Natural killer cell (primary cell): ENCODE measurements at places on chromosomes 3 and 15. TPM values are rescaled to one million over a fixed set of nuclear protein-coding genes. Genes with fewer than 3 reads are reported as not detected.

DNA sequence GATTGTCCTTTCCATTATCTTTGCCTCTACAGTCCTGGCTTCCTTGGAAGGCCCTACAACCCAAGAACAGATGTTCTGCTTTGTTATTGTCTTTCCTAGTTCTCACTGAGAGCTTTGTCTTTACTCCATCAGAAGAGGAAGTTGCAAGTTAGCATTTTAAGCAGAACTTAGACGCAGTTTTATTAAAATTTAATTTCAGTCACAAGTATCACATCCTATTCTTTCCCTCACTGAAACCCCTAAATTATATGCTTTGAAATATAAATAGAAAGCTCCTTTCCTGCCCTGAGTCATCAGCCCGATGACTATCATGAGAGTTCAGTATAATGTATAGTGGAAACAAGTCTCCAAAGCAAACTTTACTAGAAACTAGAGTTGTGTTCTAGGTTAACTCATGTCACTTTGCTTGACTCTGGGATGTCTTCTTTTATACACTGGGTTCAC, 291.2 kb upstream of the RBMS3 start:
- DNase-seq: no peak

GRCh38 chr3:1969281-1969680, 129.4 kb upstream of the CNTN4 start:
- DNase-seq: no peak

DNA sequence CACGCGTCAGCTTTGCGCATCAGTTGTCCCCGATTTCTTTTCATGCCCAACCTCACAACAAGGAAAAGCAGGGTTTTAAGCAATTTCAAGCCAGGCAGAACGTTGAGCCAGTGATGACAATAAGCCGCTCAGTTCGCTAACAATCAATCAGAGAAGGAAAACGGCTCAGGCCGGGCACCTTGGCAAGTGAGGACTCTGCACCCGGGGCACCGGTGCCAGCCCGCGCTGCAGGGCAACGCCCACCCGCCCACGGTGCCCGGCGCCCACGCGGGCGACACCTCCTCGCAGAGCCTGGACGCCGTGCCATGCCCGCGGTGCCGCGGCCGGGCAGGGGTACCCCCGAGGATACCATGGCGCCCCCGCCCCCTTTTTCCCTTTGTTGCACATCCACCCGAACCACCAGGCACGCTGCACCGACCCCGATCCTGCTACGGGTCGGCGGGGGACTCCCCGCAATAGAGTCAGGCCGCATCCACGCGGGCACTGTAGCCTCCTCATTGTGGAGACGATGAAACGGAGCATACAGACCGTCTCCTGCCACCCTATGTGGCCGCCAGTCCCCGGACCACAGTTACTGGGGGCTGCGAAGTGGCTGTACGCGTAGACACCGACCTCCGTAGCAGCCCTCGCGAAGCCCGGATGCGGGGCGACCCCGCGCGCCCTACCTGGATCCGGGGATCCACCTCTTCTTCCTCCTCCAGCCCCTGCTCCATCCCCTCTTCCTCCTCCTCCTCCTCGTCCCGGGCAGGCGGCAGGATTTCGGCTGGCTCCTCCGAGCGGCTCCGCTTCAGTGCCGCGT, 581 bp downstream of the SH3BP5 start:
- peak; percentile 62 for DNase-seq

GRCh38 chr3:23198801-23199200, 4.3 kb upstream of the UBE2E2 start:
- no peak for DNase-seq

GRCh38 chr15:52060501-52060900, 41.5 kb downstream of the MAPK6 start:
- no peak for DNase-seq

GRCh38 chr15:99447497-99448371, 118.0 kb upstream of the MEF2A start:
- DNase-seq: no peak

DNA sequence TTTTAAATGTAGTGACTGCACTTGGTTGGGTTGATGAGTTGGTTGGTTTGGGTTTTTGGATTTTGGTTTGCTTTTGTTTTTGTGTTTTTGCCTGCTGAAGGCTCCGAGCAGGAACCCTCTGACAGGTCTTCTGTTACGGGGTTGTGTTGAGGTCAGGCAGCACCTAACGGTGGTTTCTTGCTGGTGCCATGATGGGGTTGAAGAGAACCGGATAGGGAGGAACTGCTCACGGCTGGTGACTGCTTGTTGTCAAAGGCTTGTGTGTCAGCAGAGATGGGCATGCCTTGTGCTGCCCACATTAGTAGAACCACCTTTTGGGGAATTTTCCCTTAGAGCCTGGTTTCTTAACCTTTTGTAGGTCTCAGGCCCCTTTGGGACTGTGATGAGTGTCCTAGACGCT, 42.0 kb downstream of the SLC6A6 start:
- no peak for DNase-seq

DNA sequence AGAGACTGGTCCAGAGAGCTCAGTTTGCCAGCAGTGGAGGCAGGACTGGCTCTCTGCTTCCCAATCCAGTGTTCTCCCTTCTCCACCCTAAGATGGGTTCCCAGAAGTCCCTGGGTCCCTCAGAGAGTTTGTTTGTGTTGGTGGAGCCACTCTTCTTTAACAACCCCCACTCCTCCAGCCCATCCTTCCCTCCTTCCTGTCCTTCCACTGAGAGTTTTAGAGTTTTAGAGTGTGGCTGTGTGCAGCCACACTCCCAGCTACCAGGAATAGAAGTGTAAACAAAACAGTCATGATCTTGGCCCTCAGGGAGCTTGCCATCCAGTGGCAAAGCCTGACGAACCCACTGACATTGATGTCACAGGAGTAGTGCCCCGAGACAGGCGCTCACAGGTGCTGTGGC, 12.5 kb upstream of the FBLN2 start:
- no peak for DNase-seq

PLSCR4 gene
- 0.11 TPM for total RNA-seq
